ENCODE measurements at places on chromosomes 1 and 21. TPM values are rescaled to one million over a fixed set of nuclear protein-coding genes. Genes with fewer than 3 reads are reported as not detected.
A peak's percentile ranks its signal among the peaks of the same experiment; 100 is the strongest.

MAN1C1 gene
- polyA plus RNA-seq: 12.4 TPM

GRCh38 chr21:21111309-21111920 is 113.2 kb downstream of the NCAM2 start:
- DNase-seq: no peak

DNA sequence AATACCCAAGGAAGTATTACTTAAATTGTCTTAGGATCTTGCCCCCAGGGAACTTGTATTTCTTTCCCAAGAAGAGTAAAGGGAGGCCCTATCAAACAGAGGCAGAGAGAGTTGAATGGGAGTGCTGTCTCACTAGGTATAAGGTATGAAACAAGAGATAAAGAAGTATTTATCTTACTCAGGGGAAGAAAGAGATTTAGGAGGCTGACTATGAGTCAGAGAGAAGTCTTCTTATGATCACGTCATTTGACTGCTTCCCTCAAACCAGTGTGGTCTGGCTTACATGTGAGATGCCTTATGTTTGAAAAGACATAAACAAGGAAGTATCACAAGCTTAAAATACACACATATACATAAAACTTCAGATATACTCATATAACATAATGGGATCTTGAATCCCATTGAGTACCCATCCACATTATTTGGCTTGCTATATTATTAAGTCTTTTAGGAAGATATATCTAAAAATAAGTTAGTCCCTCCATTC is 29.6 kb downstream of the DUSP10 start:
- DNase-seq: no peak

TMEM234 gene
- not detected for polyA plus RNA-seq

DNA sequence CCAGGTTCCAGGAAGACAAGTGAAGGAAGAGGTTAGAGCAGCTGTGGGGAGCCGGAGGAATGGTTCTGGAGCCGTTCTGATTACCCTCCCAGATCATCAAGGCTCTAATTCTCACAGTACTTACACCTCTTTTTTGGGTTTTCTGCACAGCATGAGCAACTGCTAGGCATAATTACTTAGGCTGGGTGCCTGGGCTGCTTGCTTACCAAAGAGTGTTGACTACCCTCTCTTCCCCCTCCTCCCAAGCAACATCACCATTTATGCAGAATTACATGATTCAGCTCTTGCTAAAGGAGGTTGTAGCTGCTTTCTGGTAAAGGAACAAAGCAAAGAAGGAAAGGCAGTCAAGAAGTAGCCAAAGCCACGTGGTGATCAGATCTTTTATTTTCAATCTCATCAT is 397.2 kb downstream of the KCNH1 start:
- DNase-seq: no peak

SV2A gene
- 3.4 TPM for polyA plus RNA-seq

WLS gene
- polyA plus RNA-seq: 76.9 TPM

DNA sequence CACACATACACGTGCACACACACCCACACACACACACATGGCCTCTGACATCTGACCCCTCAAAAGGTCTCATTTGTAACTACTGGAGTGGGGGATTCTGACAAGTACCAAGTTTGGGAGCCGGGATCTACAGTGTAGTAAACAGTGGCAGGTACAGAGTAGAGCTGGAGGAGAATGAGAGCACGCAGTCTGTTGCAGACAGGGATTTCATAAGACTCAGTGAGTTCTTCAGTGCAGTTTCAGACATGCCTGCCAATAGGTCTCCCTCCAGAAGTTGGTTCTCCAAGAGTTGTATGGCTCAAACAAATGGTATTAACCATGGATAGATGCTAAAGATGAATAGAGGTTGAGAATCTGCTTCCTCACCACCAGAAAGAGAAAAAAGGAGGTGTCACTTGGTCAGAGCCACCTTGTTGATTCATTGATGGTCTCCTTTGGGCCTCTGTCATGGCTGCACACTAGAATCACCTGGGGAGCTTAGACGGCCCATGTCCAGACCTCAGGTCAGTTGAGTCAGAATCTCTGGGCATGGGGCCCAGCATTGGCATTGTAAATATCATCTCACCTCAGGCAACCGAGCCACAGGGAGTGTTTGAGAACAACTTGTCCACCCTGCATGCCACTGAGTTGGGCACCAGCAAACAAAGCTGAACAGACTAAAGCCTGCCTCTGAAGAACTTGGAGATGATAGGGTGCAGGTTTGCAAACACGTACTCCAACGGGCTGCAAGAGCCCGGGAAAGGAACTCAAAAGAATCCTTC is 122.1 kb downstream of the EDEM3 start:
- no peak for DNase-seq

EPHA10 gene
- 0.04 TPM for polyA plus RNA-seq

PLD5 gene
- polyA plus RNA-seq: 1.6 TPM

- DNase-seq: peak; percentile 25
Measured at GRCh38 chr1:94325377-94326302, 88.3 kb upstream of the ARHGAP29 start.

LCE1C gene
- not detected for polyA plus RNA-seq

DNA sequence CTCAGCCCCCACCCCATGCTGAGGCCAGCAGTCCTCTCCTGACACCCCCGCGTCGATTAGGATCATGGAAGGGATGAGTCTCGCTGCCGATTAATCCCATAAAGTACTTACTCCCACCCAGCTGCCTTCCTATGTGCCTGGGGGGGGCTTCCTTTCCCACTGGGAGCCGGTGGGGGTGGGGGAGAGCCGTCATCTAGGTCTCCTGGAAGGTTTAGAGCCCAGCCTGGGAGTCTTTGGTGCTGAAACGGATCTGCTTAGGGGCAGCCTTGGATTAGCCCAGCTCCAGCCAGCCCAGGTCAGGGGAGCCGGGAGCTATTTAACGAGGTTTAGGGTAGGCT is 9.8 kb downstream of the SAMD11 start:
- DNase-seq: no peak

GRCh38 chr1:84871181-84871580 is 21.8 kb downstream of the LPAR3 start:
- DNase-seq: no peak

CFAP57 gene
- not detected for polyA plus RNA-seq

DNA sequence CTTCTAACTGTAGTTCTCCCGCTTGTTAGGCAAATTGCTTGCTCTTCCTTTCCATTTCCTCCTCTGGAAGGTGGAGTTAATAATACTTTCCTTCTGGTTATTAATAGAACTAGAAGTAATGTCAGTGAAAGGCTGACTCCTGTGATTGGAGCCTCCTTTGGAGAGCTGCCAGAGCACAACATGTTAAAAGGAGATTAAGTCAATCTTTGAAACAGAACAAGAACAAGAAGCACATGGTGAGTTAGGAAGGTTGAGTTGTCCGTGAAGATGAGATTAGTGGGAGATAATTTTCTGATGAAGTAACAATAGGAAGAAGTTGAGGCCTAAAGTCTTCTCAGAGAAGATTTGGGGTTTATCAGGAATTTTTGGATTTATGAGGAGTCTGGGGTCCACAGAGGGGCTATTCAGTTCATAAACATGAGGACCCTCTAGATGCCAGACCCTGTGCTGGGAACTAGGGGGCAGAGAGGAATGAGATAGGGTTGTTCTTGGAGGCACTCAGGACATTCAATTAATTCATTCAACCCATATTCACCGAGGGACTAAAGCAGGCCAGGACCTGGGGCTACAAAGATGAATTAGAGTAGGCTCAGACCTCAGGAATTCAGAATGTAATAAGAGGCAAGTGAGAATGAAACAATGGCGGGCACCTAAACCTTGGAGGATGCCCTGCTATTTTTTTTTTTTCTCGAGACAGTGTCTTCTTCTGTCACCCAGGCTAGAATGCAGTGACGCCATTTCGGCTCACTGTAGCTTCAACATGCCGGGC is 40.7 kb upstream of the DHCR24 start:
- peak; percentile 51 for DNase-seq

NR5A2 gene
- polyA plus RNA-seq: not detected

- no peak for DNase-seq
Measured at GRCh38 chr1:199725002-199725565, 302.4 kb upstream of the NR5A2 start.

- DNase-seq: no peak
Measured at GRCh38 chr1:117318426-117318825, 48.8 kb upstream of the MAN1A2 start.

MCOLN3 gene
- 1.4 TPM for polyA plus RNA-seq

GRCh38 chr1:61230523-61230922 is 148.2 kb downstream of the NFIA start:
- no peak for DNase-seq

- DNase-seq: peak; percentile 98
Measured at GRCh38 chr1:172144445-172145061, 275.9 kb upstream of the C1orf105 start.

SPRR2E gene
- polyA plus RNA-seq: not detected

DNA sequence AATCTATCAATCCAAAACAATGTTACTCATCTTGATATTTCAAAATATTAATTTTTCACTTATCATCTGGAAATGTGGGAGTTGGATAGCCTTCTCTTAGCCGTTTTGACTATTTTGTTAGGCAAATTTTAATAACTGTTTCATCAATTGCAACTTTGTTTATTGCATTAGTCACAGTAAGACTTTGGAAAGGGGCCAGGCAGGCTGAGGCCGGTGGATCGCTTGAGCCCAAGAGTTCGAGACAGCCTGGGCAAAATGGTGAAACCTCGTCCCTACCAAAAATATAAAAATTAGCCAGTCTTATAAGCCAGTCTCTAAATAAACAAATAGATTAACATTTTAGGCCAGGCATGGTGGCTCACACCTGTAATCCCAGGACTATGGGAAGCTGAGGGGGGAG is 113.0 kb upstream of the NR5A2 start:
- DNase-seq: no peak

SLC25A34 gene
- not detected for polyA plus RNA-seq

- no peak for DNase-seq
Measured at GRCh38 chr1:8350914-8351684, 33.2 kb downstream of the SLC45A1 start.

GRCh38 chr1:205075642-205076155 is 8.6 kb downstream of the TMEM81 start:
- DNase-seq: no peak

- DNase-seq: no peak
Measured at GRCh38 chr1:85245891-85246290, 13.6 kb downstream of the C1orf52 start.

DNA sequence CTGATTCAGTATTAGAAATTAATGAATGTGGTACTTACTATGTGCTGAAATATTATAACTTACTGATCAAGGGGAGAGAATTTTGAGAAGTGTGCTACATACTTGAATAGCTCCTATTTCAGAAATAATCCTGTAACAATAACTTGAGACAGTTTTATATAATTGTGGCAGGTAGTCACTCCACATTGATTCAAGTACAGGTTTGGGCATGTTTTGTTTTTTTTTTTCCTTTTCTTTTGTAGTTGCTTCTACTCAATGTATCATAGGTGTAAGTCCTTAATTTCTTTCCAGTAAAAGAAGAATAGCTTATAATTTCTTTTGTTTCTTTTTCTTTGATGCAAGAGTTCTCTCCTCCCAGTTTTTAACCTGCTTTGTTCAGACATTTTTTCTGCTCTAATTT is 86.1 kb upstream of the ADGRL2 start:
- no peak for DNase-seq

SPRR5 gene
- polyA plus RNA-seq: not detected

- DNase-seq: peak; percentile 32
Measured at GRCh38 chr1:230682274-230682673, 31.6 kb downstream of the AGT start.

IFI44 gene
- not detected for polyA plus RNA-seq

SLC6A9 gene
- polyA plus RNA-seq: 5.3 TPM

DNA sequence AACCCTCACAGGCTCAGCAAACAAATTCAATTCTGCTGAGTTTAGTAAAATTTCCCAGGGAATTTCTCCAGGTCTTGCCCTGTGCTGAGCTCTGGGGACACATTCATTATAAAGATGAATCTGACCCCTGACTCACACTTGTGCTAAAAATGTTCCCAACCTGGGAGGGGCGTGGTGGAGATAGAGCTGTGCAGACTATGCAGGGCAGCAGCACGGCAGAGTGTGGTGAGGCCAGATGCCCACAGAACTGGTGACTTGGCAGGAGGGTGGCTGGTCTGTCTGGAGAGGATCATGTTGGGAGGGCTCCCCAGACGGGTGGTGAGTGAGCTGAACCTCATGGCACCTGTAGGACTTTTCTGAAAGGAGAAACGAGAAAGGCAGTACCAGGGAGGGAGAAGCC is 31.6 kb downstream of the FAAH start:
- no peak for DNase-seq

DNA sequence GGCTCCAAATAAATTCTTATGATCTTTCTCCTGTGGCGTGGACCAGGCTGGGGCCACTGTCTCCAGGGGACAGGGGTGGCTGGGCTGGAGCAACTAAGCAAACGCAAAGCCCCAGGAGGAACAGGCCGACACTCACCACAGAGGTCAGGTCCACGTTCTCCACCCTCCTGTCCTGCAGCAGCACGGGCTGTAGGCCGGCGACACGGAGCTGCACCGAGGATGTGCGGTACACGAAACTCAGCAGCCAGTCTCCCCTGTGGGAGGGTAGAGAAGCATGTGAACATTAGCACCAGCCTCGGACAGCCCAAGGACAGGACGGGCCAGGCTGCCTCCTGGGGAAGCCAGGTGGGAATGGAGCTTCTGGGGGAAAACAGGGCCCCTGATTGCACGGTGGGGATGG is 29.6 kb downstream of the HTR6 start:
- DNase-seq: no peak

DNA sequence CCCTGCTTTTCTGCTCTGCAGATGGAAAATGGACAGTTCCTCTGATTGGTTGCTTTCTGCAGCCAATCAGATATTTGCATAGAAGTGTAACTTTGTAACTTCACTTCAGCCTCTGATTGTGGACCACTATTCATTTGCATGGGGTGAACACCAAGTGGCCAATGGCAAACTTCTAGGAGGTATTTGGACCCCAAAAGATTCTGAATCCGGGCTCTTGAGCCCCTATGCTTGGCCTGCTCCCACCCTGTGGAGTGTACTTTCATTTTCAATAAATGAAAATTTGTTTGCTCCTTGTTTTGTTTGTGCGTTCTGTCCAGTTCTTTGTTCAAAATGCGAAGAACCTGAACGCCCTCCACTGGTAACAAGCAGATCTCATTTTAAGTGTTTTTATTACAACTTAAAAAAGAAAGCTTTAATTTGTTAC is 6.4 kb upstream of the GSTM4 start:
- peak; percentile 71 for DNase-seq

DNA sequence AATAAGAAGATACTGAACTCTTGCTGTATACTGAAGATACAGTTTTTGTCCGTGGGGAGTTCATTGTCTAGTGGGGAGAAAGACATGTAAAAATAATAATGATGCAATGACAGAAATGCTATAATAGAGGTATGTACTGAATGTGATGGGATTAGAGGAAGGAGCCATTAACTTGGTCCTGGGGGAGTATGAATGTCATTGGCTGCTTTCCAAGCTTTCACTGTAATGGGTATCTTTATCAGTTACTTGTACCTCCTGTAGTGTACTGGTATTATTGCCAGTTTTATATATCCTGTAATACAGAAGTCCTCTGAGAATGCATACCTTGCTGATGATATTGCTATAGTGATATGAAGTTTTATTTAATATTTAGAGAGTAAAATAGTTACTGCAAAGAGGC is 7.4 kb downstream of the BTBD8 start:
- DNase-seq: no peak

DNA sequence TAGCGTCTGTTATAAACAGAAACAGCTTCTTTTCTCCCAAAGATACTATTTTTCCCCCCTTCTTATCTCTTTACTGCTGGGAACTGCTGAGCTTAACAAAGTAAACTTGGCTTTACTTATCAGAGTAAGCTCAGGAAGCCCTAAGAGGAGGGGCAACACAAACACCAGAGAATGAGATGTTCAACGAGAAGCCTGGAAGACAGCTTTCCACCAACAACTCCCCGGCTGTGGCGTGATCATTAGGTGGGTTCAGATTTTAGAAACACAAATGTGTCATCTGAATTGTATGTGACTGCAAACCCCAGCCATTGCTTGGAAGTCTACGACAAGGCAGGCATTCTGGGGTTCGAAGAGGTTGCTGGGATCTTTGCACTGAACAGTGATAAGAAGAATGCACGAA is 181.2 kb upstream of the ESRRG start:
- DNase-seq: no peak

LENEP gene
- not detected for polyA plus RNA-seq

Data from muscle of arm (tissue), 14 donors.